ENCODE measurements at places on chromosomes 5 and 9. TPM values are rescaled to one million over a fixed set of nuclear protein-coding genes. Genes with fewer than 3 reads are reported as not detected.

Gene FAM200C
- 1.6 TPM for total RNA-seq

Gene SVEP1
- total RNA-seq, result 1.6 TPM

Gene CTNND2
- total RNA-seq, result not detected

Gene MEGF10
- not detected for total RNA-seq

Gene TSSK1B
- total RNA-seq, result not detected

Gene YIPF5
- 87.0 TPM for total RNA-seq

Gene LTC4S
- not detected for total RNA-seq

Gene OR1J2
- total RNA-seq, result not detected

Gene FOXI1
- not detected for total RNA-seq

Gene TGFBR1
- total RNA-seq, result 75.3 TPM

Gene CCNI2
- total RNA-seq, result 0.07 TPM

Gene AQP3
- total RNA-seq, result 22.7 TPM

Gene WDR38
- total RNA-seq, result 0.13 TPM

Gene RICTOR
- 13.4 TPM for total RNA-seq

Gene DRD1
- 0.13 TPM for total RNA-seq
